ENCODE measurements at places on chromosomes 5 and 9. TPM values are rescaled to one million over a fixed set of nuclear protein-coding genes. Genes with fewer than 3 reads are reported as not detected.

GRCh38 chr9:76216161-76216649 is 178.0 kb downstream of the RFK start:
- DNase-seq = no peak
- no peaks in the 10 kb centered on the region for H3K4me1 ChIP-seq
- no peaks in the 10 kb centered on the region for H3K36me3 ChIP-seq

DNA sequence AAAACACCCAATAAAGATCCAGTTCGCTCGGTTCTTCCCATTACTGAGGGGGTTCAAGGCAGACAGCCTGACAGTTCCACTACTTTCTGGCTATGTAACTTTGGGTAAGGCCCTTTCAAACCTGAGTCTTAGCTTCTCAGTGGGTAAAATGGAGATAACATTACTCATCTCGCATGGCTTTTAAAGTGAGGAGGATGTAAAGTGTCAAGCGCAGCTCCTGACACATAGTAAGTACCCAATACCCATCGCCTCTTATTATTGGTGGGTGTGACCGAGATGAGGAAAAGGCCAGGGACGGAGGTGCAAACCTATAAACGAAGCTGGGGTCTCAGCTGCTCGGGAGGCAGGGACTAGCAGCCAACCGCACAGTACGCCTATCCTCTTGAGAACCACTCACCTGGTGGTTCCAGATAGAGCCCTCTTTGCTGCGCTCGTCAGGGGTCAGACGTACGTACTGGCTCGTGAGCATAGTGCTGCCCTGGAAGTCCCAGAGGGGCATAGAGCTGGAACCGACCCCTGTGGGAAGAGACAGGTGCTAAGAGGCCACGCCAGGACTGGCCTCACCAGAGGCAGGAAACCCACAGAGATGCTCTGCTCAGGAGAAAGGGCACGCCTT is 584 bp downstream of the LMAN2 start:
- H3K27ac ChIP-seq = no peak overlapping the region
- peaks cover 25% of the 10 kb centered on the region for H3K36me3 ChIP-seq

- H3K4me3 ChIP-seq = peak within 1 kb of the TSS; percentile 81
- H3K27ac ChIP-seq = no peak within 1 kb of the TSS
- H3K4me1 ChIP-seq = no peaks in the 10 kb centered on the region
- no peaks in the 10 kb centered on the region for H3K27me3 ChIP-seq
- no peak for DNase-seq
- H3K36me3 ChIP-seq = peaks cover 6% of the 10 kb centered on the region
These were observed at the start of gene STOM for GRCh38 chr9:121369595-121370265. STOM (minus strand) TSS chr9:121370250; CDS start chr9:121370187, 63 bp downstream.

DNA sequence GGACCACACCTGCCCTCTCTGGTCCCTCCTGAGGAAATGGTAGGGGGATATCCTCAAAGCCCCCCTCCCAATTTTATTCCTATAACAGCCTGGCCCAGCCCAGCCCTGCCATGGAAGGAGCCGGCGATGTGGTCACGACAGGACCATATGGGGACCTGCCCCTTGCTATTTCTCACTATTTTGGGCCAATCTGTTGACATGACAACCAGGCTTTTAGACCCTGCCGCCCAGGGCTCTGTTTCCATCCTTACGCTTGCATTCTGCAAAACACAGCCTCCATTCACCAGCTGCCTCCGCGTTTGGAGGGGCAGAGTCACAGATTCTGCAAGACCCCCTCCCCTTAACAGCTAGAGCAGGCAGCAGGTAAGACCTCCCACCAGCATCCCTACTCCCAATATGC is 112.2 kb downstream of the GABBR2 start:
- no peaks in the 10 kb centered on the region for H3K27me3 ChIP-seq
- H3K36me3 ChIP-seq = no peaks in the 10 kb centered on the region
- no peaks in the 10 kb centered on the region for H3K4me1 ChIP-seq

The TMEM215 gene
- 0.33 TPM for total RNA-seq
